ENCODE measurements at places on chromosomes 6 and 20.

GRCh38 chr20:44360221-44360620 lies 4.7 kb downstream of the HNF4A start:
- no peak for DNase-seq

- DNase-seq, result peak; percentile 29
Measured at GRCh38 chr20:21719592-21720214, 14.2 kb downstream of the PAX1 start.

DNA sequence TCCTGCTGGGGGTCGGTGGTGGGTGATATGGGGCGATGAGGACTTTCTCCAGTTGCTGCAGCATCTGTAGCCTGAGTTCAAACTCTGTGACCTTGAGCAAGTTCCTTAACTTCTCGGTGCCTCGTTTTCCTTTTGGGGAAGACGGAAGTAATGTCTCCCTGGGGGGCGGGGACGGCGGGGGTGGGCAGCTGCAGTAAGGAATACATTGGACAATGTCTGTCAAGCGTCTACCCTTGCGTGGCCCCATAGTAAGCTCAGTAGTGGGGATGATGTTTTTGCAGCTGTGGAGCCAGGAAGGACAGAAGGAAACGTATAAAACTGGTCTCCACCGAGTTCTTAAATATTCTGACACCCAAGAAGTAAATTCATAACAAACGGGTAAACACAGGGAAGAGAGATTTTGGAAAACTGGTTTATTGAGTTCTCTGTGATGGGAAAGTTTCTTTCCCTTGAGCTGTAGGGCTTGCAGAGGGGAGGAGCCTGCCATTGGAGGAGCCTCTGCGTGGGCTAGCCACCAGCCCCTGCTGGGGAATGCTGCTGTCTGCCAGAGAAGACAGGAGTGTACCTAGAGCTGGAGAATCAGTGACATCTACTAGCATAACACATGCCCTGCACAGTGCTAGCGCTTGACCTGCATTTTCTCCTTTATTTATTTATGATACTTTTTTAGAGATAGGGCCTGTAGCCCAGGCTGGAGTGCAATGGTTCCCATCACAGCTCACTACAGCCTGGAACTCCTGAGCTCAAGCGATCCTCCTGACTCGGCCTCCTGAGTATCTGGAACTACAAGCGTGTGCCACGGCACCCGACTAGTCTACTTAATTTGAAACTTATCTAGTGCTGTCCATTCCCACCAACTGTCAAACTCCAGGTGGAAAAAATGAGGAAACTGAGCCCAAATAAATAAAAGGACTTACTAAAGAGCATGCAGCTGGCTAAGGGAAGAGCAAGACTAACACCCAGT lies 1.2 kb upstream of the ACSS1 start:
- no peak for DNase-seq

GRCh38 chr6:15553031-15553430 lies 109.8 kb downstream of the DTNBP1 start:
- DNase-seq, result no peak

All from AG09319 (cell line).